ENCODE measurements at places on chromosomes 3 and 15. TPM values are rescaled to one million over a fixed set of nuclear protein-coding genes. Genes with fewer than 3 reads are reported as not detected.

GRCh38 chr3:100029689-100030088, 84.6 kb downstream of the FILIP1L start:
- DNase-seq, result no peak

DNA sequence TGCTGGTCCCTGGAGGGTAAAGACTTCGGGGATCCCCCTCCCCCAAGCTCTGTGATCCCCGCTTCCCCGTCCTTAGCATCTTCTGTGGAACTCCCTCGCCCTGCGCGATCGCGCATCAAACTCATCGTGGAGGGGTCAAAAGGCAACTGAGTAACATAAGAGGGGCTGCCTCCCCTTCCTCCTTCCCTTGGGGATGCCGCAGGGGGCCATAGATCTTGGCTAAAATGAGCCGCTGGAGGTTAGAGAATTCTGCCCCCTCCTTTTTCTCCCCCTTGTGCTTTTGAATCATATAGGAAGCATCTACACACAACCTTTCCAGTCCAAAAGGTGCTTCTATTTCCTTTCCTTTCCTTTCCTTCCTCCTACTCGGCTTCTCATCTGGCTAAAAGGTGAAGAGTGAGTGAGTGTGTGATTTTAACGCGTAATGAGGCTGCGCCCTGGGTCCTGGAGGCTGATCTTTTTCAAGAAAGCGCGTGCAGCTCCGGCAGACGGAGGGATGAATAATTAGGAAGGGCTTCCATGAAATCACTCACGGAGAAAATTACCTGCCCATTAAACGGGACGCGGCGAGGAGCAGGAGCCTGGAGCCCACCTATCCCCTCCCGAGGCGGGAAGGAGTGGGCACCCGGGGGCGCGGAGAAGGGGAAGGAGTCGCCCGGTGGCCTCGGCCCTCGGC, 831 bp upstream of the ROBO2 start:
- no peak for DNase-seq

DNA sequence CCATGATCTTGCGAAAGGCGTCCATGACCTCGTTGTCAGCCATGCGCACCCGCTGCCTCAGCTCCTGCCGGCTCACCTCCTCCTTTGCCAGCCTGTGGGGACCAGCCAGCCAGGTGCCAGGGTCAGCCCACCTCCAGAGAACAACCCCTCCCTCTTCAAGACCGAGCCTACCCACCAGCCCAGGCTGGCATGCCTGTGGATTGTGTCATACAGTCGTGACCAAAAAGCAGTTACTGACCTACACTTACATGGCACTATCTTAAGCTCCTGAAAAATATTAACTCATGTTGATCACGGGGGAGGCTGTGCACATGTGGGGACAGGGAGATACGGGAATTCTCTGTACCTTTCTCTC, 10.7 kb upstream of the CAMK1 start:
- DNase-seq, result no peak

DNA sequence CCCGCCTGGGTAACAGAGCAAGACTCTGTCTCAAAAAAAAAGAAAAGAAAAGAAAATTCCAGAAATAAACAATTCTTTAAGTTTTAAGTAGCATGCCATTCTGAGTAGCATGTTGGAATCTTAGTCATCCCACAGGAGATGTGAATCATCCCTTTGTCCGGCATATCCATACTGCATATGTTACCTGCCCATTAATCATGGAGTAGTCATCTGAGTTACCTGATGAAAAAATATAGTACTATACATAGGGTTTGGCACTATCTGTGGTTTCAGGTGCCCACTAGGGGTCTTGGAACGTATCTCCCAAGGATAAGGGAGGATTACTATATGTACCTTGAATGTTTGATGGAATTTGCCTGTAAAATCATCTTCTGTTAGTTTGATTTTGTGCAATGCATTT, 6.3 kb upstream of the CCR4 start:
- no peak for DNase-seq

DNA sequence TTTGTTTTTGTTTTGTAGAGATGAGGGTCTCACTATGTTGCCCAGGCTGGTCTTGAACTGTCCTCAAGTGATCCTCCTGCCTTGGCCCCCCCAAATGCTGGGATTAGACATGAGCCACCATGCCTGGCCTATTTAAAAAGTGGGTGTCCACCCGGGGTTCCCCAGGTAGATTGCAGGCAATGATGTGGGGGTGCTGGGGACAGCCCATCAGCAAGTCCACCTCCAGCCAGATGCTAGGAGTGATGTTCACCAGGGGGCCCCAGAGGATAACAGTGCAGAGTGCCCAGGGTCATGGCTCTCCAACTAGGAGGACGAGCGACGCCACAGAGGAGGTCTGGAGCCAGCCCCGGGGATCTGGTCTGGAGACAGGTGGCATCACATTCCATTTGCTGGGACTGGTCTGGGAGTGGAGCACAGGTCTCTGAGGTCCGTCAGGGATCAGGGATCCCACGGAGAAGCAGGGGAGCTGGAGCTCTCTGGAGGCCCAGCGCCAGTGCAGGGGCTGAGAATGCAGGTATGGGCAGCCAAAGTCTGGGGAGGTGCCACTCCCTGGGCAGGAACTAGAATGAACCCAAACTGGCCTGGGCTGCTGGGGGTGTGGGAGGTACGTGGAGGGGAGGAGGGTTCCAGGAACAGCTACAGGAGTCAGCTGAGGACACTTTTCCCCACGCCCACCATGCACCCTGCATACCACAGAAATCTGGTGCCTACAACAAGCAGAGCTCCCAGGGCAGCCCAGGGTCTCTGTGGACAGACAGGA, 51.2 kb upstream of the PCSK6 start:
- DNase-seq, result peak; percentile 63

DNA sequence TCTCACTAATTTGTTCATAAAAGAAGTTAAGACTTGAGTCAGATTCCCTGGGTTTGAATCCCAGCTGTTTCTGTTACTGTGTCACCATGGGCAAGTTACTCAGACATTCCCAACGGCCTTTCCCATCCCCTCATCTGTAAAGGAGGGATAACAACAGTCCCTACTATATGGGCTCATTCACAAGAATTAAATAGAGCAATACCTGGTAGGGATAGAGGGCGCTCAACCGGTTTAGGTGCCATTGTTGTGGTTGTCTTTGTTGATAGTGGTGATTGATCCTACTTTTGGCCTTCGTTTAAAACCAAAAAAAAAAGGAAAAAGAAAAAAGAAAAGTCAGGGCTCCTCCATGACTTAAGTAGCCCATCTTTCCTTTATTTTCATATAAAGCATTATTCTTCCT, 563.1 kb downstream of the GRM7 start:
- no peak for DNase-seq

GRCh38 chr3:154100556-154100955, 20.6 kb upstream of the ARHGEF26 start:
- DNase-seq, result no peak

GRCh38 chr3:161838021-161838420, 341.4 kb downstream of the OTOL1 start:
- DNase-seq, result no peak

GRCh38 chr3:63896332-63897030, 15.7 kb downstream of the SCAANT1 start:
- no peak for DNase-seq

GRCh38 chr3:46998121-46998851, 18.8 kb downstream of the NBEAL2 start:
- DNase-seq, result no peak

- DNase-seq, result peak; percentile 76
Measured at GRCh38 chr3:20023623-20024405, 11.8 kb upstream of the PP2D1 start.

DNA sequence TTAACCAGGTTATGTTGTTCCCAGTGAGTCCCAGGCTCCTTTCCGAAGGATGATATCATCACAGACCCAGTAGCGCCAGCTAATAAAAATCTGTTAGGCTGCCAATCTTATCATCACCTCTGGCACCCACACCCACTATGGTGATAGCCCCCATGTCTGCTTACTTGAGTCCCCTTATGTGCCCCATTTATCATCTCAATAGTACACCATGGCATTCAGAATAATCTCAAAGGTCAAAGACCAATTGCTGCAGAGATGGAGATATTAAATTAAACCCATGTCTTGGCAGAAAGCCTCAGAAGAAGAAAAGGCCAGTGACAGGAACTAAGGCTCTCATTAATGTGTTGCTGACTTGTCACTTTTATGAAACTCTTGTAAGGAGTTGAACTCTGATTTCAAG, 32.8 kb downstream of the CPNE4 start:
- no peak for DNase-seq

Gene PCYT1A
- total RNA-seq, result 61.4 TPM

Gene GRAMD2A
- 0.28 TPM for total RNA-seq

Gene SLC33A1
- total RNA-seq, result 28.2 TPM

Gene TMEM207
- total RNA-seq, result not detected

Gene TM4SF18
- total RNA-seq, result 4.3 TPM

All from sigmoid colon (tissue), 7 donors.